Renal cortex interstitium (tissue), 15 donors: ENCODE measurements at places on chromosomes 5 and 9.

DNA sequence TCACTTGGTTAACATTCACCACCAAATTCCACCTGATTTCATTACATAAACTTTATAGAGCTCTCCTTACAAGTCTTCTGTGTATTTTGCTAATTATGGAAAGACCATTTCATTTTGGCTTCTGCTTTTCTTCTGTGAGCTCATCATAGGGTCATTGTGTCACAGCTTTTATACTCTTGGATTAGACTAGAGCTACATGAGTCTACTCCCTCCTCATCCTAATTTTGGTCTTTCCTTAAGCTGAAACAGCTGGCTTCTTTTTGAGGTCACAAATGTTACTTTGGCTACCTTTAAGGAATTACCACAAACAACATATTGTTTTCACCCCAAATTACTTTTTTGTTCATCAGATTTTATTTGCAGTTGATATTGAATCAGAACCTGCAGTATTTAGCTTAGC is 103.0 kb downstream of the NPR3 start:
- DNase-seq: no peak

DNA sequence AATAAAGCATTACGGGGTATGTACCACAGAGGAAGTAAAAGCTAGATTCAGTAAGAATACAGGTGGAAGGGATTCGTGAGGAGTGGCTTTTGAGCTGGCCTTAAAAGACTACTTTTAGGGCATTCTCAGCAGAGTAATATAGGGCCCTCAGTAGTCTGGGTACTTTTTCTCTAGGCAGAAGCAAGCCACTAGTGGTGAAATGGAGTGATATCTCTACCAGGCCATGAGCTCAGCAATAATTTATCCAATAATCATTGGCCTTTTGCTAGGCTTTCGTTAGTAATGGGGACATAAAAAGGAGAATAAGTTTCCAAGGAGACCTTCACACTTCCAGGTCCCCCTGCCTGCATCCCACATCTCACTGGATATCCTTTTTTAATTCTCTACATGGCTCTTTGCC is 1.7 kb downstream of the POLR3G start:
- no peak for DNase-seq

GRCh38 chr9:135664801-135665794 is 2.0 kb downstream of the LCN9 start:
- DNase-seq: no peak

DNA sequence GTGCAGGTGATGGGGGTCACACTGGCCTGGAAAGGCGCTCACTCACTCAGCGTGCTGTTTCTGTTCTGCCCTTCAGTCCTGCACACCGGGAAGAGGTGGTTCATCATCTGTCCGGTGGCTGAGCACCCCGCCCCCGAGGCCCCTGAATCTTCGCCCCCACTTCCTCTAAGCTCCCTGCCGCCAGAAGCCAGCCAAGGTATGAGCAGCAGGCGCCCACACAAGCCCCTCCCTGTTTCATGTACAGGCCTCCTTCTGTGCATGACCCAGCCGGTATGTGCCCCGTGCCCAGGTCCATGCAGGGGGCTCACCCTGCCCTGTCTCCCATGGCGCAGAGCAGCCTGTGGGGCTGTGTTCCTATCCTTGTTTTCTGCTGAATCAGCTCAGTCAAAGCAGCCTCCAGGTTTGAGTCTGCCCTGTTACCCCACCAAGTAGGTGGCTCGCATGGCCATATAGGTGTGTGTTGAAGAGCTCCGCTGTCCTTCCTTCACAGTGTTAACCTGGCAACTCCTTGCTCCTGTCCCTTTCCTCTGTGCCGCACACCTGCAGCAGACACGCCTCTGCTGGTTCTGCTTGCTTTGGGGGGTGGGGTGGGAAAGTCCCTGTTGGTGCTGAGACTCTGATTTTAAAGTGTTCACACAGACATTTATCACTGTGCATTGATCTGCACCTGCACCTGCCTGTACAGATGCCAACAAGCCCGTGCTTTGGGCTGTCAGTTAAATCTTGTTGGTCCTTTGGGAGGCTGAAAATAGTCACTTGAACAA is 84.8 kb downstream of the WNK2 start:
- no peak for DNase-seq

- no peak for DNase-seq
Observed at GRCh38 chr5:156482818-156483217, 155.9 kb downstream of the SGCD start.

GRCh38 chr5:91187032-91187431 is 196.1 kb downstream of the ARRDC3 start:
- no peak for DNase-seq

DNA sequence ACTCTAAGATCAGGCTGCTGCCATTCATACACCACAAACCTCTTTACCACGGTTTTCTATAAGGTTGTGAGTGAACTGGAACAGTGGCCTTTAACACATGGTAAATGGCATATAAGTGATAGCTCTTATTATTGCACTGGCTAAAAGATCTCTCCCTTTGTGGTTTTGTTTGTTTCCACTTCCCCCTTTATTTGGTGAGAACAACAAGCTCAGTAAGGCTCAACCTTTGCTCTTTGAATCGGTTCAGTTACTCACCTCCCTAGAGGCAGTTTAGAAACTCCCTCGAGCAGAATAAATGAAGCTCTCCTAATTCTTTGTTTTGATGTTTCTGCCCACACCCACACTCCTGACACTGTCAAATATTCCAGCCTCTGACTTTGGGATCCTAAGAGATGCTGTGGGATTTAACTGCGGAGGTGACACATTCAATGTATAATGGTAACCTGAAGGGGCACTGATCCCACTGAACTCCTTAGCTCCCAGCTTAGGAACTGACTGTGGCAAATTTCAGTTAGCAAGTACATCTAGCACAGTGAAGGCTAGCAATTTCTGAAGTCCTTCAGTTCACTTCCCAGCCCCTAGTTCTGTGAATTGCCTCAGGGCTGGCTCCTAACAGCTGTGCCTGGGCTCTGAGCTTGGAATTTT is 22.5 kb upstream of the RAD23B start:
- no peak for DNase-seq

- DNase-seq: no peak
Observed at GRCh38 chr9:84589542-84589941, 80.0 kb upstream of the NTRK2 start.

- DNase-seq: no peak
Observed at GRCh38 chr9:3823842-3824475, 298.2 kb upstream of the RFX3 start.

GRCh38 chr5:9419794-9420193 is 126.1 kb downstream of the SEMA5A start:
- DNase-seq: no peak

DNA sequence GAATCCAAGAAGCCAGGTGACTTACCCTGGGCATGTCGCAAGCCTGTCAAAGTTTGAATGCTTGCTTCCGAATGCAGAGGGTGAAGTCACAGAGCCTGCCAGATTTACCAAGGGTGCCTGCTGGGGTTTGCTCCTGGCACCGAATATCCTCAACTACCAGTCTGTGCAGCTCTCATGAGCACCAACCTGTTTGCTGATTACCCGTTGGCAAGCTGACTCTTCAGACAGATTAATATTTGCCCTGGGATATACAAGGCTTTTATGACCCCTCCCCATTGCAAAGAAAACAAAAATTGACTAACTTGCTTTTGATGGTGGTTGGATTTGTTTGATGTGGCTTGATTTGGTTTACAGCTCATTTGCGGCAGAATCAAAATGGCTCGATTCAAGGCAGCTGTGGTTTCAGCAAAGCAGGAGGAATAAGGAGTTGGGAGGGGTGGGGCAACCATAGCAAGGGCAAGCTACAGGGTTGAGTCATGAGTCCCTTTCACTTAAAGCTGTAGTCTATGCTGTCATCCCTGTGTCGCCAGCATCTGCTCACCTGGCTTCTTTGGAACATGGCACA is 82.3 kb upstream of the AGXT2 start:
- no peak for DNase-seq

GRCh38 chr5:112885001-112885400 is 23.9 kb downstream of the SRP19 start:
- DNase-seq: no peak

DNA sequence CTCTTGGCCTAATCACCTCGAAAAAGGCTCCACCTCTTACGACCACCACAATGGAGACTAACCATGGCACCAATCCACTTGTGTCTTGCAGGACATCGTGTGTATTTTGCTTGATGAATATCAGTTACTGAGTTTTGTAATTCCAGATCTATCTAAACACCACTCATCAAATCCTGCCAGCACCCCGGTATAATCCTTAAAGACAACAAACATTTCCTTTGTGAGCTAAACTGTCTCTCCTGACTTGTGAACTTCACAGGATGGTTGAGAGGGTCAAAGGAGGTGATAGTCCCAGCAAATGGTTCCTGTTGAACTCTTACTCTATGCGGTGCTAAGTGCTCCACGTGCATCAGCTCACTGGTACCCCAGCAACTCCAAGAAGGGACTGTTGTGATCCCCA is 4.0 kb upstream of the TOR1B start:
- no peak for DNase-seq

DNA sequence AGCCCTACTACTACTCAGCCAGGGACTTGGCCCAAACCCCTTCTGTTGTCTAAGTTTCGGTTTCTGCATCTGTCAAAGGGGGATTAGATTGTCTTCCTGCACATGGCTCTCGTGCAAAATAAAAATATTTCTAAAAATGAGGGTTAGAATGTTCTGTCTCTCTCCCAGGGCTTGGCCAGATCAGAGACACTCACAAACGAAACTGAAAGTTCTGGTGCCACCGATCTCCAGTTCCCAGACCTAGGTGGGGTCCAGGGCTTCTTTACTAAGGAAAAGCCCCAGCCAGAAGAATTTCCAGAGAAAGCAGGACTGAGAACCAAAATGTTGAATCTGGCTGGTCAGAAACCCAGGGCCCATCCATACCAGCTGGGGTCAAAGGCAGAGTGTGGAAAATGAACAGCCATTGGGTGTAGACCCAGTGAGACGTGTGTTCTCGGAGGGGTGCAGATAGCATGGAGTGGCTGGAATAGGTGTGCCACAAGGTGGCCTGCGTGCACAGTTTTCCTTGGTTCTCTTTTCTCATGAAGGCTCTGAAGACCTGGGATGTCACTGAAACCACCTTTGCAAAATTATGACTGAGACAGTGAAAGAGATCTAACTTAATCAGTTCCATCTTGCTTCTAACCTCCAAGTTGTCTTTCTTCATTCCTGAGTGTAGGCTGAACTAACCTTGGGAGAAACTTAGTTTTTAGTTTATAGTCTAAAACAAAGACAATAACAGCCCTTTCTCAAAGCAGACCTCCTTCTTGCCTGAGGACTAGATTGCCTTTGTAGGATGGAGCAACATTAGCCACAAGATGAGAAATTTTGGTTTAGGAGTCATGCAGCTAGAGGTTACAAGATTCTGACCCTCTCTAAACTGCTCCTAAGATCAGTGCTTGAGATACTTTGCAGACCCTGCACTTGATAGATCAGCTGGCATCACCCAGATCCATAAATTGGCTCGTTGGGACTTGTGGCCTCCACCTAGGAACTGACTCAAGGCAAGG is 2.3 kb upstream of the SLC23A1 start:
- DNase-seq: no peak

DNA sequence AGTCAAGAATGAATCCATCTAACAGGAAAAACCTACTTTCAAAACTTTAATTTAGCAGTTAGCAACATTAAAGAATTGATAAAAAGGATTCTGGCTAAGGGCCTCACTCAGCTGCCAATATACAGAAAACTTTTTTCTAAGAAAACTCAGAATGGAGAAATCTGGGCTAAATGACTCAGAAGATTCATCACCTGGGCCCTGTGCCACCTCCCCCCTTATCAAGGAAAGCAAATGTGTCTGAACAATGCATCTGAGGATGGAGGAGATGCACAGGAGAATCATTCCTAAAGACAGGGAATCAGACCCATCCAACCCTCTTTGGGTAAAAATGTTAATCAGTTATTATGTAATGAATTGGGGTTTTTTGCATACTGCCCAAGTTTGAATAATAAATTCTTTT is 592.0 kb upstream of the DMAC1 start:
- no peak for DNase-seq

GRCh38 chr9:114174876-114175771 is 19.8 kb downstream of the COL27A1 start:
- DNase-seq: no peak

GRCh38 chr5:59149271-59149670 is 566.4 kb downstream of the RAB3C start:
- no peak for DNase-seq

GRCh38 chr9:104075801-104076753 is 18.0 kb upstream of the SMC2 start:
- no peak for DNase-seq

- no peak for DNase-seq
Observed at GRCh38 chr9:94010980-94011533, 55.9 kb upstream of the BARX1 start.

DNA sequence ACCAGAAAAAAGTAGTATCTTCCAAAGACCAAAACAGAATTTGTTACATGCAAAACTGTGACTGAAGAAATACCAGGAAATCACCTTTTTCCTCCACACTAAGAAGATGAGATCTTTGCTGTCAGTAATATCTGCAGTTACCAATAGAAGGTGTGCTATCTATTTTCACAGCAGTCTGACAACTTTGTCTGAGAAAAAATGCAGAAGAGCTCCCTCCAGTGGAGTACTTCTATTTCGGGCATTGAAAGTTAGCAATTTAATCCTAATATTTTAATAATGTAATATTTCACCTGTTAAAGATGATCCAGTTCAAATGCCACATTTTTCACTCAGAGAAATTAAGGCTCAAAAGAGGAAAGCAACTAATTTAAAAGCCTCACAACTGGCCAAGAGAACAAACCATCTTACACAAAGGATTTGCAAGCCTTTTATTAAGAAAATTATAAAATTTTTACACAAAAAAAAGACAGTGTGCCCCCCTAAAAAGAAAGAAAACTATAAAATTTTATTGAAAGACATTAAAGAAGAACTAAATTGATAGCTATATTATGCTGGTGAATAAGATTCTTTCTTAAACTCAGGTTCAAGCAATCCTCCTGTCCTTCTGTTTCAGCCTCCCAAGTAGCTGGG is 50.6 kb downstream of the DEPDC1B start:
- peak; percentile 11 for DNase-seq

DNA sequence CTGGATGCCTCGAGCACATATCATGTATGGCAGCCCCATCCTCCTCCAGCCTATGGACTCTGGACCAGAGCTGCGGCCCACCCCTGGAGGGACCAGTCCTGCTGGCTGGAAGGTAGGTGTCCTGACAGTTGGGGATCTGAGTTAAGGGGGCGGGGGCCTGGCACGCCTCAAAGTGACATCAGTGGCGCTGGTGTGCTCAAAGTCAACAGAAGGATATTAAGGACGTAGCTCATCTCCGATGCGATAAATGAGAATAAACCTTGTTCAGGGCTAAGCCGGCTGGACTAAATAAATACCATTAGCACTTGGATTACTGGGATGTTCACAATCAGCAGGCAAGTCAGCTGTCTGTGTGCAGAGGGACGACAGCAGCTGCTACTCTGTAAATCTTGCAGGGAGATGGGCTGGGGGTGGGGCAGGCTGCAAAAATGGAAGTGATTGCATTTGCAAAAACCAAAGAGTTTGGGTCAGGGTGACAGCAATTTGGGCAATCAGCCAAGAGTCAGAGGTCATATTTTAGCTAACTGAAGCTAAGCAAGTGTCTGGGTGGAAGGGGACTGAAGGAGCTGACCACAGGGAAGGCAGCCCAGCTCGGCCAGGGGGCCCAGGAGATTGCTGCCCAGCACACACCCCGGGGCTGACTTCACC is 80.0 kb upstream of the LRRTM2 start:
- DNase-seq: no peak

- no peak for DNase-seq
Observed at GRCh38 chr9:38036359-38037084, 32.5 kb downstream of the SHB start.
